ENCODE measurements at places on chromosomes 6 and 20.

- no peaks in the 10 kb centered on the region for H3K4me1 ChIP-seq
- H3K36me3 ChIP-seq: no peaks in the 10 kb centered on the region
- H3K27me3 ChIP-seq: no peaks in the 10 kb centered on the region
- H3K27ac ChIP-seq: no peak overlapping the region
- no peak overlapping the region for H3K4me3 ChIP-seq
- DNase-seq: no peak
These were observed 142.9 kb downstream of the WDR27 start for GRCh38 chr6:169558774-169559441.

DNA sequence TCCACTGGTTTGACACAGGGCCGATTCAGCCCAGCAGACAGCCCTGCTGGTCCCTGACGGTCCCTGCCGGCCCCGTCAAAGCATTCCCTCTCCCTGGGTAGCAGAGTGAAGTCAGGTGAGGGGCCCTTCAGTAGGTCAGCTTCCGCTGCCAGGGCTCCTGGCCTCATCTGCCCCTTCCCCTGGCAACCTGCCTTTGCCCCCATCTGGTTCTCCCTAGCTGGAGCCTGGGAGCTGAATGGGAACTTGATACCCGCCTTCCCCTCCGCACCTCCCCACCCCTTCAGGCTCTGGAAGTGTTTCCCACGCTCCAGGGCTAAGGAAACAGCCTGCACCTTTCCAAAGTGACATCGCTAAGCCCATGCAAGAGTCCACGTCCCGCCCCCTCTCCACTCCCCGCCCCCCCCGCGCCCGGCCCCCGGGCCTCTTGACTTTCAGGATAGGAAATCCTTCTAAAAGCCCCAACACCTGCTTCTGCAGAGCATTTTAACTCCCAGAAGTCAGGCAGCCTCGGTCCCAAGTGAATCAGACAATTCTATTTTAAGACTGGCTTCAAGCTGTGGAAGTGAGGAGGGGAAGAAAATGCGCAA, 53.3 kb downstream of the ISM1 start:
- no peaks in the 10 kb centered on the region for H3K4me1 ChIP-seq
- no peak for DNase-seq
- no peaks in the 10 kb centered on the region for H3K27me3 ChIP-seq
- no peaks in the 10 kb centered on the region for H3K36me3 ChIP-seq

GRCh38 chr20:52826722-52827121, 145.4 kb upstream of the TSHZ2 start:
- no peaks in the 10 kb centered on the region for H3K4me1 ChIP-seq
- H3K27ac ChIP-seq: no peak overlapping the region
- H3K36me3 ChIP-seq: no peaks in the 10 kb centered on the region
- H3K4me3 ChIP-seq: no peak overlapping the region

- H3K27me3 ChIP-seq: no peaks in the 10 kb centered on the region
- H3K36me3 ChIP-seq: no peaks in the 10 kb centered on the region
- DNase-seq: no peak
These were observed 108.6 kb downstream of the BCKDHB start for GRCh38 chr6:80215063-80215462.

GRCh38 chr6:10338151-10338550, 76.7 kb downstream of the TFAP2A start:
- H3K27me3 ChIP-seq: no peaks in the 10 kb centered on the region
- DNase-seq: no peak
- H3K4me1 ChIP-seq: no peaks in the 10 kb centered on the region
- H3K36me3 ChIP-seq: no peaks in the 10 kb centered on the region
- H3K4me3 ChIP-seq: no peak overlapping the region

DNA sequence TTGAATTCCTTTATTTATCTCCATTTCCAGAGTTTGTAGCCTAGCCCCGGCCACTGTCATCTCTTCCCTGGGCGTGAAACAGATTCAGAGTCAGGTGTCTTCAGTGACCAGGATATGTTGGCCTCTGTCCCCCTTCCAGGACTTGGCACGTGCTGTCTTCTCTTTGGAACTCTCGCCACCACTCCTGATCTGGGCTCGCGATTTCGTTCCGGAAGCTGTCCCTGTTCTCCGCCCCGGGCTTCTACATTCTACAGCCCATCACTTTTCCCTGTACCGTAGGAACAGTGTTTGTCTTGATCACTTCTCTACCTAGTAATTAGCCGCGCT, 739 bp downstream of the GSS start:
- H3K36me3 ChIP-seq: no peaks in the 10 kb centered on the region
- no peak for DNase-seq
- peaks cover 17% of the 10 kb centered on the region for H3K4me1 ChIP-seq
- H3K27ac ChIP-seq: peak overlapping the region; percentile 82

DNA sequence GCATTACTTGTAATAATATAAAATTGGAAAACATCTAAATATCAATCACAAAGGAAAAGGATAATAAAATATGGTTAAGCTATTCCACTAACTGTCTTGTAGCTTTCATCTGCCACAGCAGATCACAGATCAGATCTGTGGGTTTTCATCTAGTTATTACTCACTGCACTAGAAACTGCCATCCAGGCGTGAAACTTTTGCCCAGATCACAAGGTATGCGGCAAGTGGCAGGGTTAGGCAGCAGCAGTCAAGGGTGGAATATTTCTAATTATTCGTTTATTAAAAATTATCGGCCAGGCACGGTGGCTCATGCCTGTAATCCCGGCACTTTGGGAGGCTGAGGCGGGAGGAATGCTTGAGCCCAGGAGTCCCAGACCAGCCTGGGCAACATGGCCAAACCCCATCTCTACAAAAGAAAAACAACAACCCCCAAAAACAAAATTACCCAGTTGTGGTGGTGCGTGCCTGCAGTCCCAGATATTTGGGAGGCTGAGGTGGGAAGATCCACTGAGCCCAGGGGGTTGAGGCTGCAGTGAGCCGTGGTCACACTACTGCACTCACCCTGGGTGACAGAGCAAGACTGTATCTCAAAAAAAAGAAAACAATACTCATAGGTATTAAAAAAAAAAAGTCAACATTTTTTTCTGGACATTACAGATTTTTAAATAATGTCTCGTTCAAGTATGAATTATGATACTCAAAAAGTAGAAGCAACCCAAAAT, 32.1 kb downstream of the BEND3 start:
- H3K27me3 ChIP-seq: no peaks in the 10 kb centered on the region
- H3K36me3 ChIP-seq: no peaks in the 10 kb centered on the region
- H3K4me3 ChIP-seq: no peak overlapping the region

GRCh38 chr20:34262488-34263288, 21.5 kb downstream of the ASIP start:
- H3K4me1 ChIP-seq: no peaks in the 10 kb centered on the region
- H3K27ac ChIP-seq: peak overlapping the region; percentile 33
- no peaks in the 10 kb centered on the region for H3K36me3 ChIP-seq
- no peak for DNase-seq
- no peak overlapping the region for H3K4me3 ChIP-seq

DNA sequence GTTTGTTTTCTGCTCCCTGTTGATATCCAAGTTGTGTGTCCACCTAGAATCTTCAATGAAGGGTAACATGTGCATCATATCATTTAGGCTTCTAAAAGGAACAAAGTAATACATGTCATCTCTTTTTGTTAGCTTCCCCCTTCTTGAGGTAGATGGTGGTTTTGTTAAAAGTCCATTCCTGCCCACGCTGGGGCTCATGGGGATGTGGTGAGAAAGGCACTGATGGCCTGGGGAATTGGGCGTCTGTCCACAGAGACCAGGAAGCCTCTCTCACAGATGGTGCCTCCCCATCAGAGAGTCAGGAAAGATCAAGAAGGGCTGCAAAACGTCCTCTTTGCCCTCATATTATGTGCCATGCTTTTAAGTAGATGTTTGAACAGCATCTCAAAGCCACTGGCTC, 32.5 kb downstream of the GNAS start:
- H3K36me3 ChIP-seq: no peaks in the 10 kb centered on the region
- H3K27ac ChIP-seq: no peak overlapping the region
- no peaks in the 10 kb centered on the region for H3K27me3 ChIP-seq
- H3K4me1 ChIP-seq: peaks cover 8% of the 10 kb centered on the region
- no peak overlapping the region for H3K4me3 ChIP-seq
- DNase-seq: peak; percentile 16

DNA sequence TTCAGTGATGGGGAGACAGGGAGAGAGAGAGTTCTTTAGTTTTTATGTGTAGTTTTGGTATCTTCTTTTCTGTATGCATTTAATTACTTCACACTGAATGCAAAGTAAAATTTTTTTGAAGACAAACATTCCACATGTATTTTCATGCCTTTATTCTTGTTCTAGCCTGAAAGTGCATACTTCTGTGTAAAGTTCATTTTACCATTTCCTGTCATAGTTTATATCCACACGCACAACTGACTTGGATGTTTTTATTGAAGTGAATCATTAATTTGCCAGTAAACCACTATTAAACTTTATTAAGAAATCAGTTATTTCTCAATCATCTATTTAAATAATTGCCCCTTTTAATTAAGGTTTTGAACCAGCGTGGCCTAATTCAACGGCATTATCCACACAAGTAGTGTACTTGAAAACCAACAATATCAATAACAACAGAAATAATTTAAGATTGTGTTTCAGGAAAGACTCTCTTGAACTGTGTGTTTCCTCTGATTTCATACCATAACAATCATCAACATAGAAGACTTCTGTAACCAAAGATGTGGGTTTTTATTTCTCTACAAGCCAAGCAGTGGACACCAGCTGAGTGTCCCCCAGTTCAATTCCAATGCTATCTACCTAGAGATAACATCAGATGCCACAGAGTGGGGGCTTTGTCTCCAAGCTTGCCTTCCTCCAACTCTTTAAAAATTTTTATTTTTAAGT, 512.7 kb upstream of the JAG1 start:
- H3K4me3 ChIP-seq: no peak overlapping the region
- H3K36me3 ChIP-seq: no peaks in the 10 kb centered on the region

- no peaks in the 10 kb centered on the region for H3K4me1 ChIP-seq
- H3K36me3 ChIP-seq: no peaks in the 10 kb centered on the region
- H3K4me3 ChIP-seq: no peak overlapping the region
- no peak overlapping the region for H3K27ac ChIP-seq
- no peak for DNase-seq
- no peaks in the 10 kb centered on the region for H3K27me3 ChIP-seq
These were observed 73.3 kb downstream of the BTBD9 start for GRCh38 chr6:38566295-38567030.

DNA sequence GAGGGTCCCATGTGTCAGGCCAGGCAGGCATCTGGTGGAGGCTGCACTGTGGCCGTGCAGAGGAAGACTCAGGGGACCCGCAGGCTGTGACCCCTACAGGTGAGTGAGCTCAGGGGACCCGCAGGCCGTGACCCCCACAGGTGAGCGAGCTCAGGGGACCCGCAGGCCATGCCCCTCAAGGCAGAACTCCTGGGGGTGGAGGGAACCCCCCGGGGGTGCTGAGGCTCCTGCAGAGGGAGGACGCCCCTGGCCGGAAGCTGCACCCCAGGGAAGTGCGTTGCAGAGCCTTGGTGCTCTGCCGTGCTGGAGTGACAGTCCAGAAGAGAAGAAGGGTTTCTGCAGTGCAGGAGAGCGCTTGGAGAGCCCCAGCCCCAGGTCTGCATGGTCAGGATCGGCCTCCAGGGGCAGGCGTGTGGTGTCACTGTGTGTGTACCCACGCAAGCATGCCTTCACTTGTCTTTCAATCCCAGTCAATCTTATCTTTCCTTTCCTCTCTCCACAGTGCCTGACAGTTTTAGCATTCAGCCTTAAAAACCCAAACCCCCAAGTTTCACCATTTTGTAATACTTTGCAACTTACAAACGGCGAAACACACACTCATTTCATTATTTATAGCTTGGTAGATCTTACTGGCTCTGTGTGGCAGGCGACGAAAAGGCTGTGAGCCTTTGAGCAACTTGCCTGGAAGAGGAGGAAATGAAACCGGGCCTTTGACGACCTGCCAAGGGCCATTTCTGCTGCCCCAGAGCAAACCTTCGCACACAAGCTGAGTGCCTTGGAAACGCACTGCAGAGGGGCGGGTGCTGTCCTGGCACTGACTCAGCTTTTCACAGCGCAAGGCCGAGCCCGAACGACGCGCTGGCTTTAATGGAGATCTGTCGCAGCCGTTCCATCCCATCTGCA, 101.4 kb upstream of the AGPAT4 start:
- no peak for DNase-seq
- H3K4me1 ChIP-seq: peaks cover 11% of the 10 kb centered on the region
- H3K36me3 ChIP-seq: no peaks in the 10 kb centered on the region
- no peak overlapping the region for H3K27ac ChIP-seq

DNA sequence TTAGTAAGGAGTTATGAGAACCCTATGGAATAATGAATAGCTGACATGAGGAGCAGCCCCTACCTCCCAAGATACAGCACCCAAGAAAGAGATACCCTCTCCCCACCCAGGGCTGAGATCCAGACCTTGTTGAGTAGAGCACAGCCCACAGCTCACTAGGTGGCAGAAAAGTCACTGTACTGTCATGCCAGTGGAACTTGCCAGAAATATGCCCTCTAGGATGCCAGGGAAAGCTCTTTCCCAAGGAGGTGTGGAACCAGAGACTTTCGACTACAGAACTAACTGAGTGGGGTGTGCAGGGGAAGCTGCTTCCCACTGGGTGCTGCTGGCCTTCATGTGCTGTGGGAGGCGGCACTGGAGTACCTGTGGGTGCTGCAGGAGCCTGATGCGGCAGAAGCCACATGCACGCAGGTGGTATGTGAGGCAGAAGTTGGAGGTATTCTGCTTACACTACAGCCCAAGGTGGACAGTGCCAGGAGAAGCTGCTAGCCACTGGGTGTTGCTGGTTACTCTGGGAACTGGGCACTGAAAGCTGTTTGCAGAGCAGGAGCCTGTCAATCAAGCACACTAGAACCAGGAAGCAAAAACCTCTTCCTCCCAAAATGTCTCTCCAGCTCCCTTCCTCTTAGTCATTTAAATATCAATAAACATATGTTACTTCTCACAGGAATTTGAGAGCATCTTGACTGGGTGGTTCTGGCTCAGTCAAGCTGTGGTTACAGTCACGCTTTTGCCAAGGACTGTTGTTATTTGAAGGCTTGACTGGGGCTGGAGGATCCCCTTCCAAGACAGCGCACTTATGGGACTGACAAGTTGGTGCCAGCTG, 17.8 kb downstream of the ARMC12 start:
- H3K36me3 ChIP-seq: no peaks in the 10 kb centered on the region
- H3K4me3 ChIP-seq: no peak overlapping the region
- no peaks in the 10 kb centered on the region for H3K4me1 ChIP-seq
- H3K27ac ChIP-seq: no peak overlapping the region
- DNase-seq: no peak

DNA sequence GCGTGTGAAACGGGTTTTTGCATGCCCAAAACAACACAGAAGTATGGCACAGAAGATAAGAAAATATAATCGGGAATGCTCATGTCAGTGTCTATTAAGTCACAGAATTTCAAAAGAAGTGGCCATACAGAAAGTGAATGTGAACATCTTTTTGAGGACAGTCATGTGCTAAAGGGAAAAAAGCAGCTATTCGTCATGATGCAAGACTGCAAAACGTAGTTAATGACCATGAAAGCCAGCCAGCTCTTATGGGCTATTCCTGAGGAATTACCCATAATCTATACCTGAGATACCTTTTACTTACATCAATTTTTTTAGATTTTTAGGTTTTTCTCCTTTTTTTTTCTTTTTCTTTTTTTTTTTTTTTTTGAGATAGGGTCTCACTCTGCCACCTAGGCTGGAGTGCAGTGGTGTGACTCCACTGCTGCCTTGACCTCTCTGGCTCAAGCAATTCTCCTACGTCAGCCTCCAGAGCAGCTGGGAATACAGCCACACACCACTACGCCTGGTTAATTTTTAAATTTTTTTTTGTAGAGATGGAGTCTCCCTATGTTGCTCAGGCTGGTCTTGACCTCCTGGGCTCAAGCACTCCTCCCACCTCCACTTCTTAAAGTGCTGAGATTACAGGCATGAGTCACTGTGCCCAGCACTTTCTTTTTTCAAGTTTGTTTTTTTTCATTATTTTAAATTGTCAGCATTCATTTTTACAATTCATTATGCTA, 18.1 kb upstream of the ZBP1 start:
- H3K27ac ChIP-seq: no peak overlapping the region
- H3K4me3 ChIP-seq: no peak overlapping the region
- no peaks in the 10 kb centered on the region for H3K4me1 ChIP-seq
